ENCODE measurements at places on chromosomes 16 and 17.

DNA sequence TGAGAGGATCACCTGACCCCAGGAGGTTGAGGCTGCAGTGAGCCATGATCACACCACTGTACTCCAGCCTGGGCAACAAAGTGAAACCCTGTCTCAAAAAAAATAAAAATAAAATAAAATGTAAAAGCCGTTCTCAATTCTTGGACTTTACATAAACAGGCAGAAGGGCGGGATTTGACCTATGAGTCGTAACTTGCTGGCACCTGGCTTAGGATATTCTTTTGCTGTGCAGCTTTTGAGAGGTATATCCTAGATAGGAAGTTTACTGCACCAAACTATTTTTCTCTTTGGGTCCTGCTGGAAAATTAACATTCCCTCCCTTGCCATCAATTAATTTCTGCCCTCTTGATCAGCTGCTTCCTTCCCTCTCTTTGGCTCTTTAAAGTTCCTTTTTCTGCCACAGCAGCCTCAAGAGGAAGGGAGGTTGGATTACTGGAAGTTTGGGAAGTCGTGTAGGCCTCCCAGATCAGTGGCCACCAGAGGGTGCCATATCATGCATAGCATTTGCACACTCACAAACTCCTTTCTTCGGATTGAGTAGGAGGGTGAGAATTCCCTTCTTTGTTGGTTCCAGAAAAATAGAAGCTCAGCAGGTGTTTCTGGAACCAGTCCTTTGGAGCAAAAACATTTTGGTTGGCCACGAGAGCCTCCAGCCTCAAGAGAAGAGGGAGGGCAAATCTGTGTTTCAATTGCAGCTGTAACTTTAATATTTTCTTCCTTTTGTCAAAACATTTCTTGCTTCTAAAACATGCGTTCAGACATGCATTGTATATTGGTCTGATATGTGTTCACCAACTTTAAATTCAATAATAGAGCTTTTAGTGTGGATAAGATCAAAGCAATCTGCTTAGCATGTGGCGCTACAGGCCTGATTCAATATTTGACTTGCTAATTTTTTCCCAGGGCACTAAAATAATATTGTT is 147.3 kb downstream of the CCDC182 start:
- no peak for DNase-seq

DNA sequence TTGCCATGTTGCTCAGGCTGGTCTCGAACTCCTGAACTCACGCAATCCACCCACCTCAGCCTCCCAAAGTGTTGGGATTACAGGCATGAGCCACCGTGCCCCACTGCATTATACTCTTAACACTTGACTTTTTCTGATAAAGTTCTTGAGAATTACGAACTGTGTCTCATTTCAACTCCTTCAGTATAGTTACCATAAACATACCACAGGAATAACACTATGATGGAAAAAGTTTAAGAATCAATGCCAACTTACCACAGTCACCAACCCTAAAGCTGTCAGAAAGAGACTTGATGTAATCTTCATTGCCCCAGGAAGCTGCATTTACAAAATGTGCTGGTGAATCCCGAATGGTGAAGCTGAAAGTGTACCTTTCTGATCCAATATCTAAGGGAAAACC is 10.2 kb downstream of the MEIOB start:
- DNase-seq, result no peak

DNA sequence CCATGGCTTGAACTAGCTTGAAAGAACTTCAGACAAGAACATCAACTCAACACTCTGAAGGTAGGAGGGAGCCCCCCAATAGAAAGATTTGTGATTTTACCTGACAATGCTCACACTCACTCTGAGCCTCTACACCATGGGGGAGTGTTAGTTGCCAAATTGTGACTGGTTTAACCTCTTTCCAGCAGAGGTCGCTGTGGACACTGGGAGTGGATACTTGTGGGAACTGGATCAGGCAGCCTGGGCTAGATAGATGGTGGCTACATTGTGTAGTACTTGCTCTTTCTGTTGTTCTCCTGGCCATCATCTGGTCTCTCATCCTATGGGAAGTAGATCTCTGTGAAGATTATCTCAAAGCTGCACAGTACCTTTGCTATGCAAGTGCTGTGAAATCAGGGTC is 2.9 kb downstream of the SMPD3 start:
- no peak for DNase-seq

- no peak for DNase-seq
Measured at GRCh38 chr17:48047113-48047740, 932 bp upstream of the NFE2L1 start.

GRCh38 chr16:89174877-89175276 is 3.3 kb downstream of the CDH15 start:
- no peak for DNase-seq

- DNase-seq, result no peak
Measured at GRCh38 chr16:88922114-88922825, 54.7 kb downstream of the CBFA2T3 start.

GRCh38 chr17:8965394-8966168 is at the start of gene PIK3R5:
PIK3R5 (minus strand) TSS chr17:8965707; CDS start chr17:8911494, 54,213 bp downstream.
- peak; percentile 69 for DNase-seq

DNA sequence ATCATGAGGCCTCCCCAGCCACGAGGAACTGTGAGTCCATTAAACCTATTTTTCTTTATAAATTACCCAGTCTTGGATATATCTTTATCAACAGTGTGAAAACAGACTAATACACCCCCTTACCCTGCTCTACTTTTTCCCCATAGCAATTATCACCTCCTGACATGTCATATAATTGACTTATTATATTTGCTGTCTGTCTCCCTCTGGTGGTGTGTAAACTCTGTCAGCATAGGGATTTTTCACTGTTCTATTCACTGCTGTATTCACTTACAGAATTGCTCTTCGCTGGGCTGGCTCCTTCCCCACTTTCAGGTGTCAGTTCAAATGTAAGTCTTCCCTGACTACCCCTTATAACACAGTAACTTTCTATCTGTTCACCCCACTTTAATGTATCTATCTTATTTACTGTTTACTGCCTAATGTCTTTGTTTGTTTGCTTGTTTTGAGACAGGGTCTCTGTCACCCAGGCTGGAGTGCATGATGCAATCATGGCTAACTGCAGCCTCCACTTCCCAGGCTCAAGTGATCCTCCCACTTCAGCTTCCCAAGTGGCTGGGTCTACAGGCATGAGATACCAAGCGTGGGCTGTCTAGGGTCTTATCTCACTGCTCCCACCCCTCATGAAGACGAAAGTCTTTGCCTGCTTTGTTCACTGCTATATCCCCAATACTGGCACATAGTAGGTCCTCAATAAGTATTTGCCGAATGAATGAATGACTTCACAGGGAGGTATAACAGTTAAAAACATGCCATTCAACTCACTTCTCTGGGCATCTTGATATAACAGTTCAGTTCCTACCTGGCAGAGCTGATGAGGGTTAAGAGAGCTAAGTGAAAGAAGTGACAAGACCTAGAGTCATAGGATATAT is 52.4 kb upstream of the CDH3 start:
- no peak for DNase-seq

DNA sequence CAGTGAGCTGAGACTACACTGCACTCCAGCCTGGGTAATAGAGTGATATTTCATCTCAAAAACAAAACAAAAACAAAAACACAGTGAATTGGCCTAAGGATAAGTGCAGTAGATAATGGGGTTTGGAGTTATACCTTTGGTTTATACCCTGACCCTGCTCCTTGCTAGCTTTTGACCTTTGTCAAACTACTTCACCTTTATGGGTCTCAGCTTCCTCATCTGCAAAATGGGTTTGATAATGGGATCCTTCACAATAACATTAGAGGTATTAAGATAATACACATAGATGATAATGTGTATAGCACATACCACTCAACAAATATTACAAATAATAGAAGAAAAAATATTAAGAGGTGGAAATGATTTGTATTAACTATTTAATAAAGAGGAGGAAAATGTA is 85.9 kb downstream of the STXBP4 start:
- no peak for DNase-seq

DNA sequence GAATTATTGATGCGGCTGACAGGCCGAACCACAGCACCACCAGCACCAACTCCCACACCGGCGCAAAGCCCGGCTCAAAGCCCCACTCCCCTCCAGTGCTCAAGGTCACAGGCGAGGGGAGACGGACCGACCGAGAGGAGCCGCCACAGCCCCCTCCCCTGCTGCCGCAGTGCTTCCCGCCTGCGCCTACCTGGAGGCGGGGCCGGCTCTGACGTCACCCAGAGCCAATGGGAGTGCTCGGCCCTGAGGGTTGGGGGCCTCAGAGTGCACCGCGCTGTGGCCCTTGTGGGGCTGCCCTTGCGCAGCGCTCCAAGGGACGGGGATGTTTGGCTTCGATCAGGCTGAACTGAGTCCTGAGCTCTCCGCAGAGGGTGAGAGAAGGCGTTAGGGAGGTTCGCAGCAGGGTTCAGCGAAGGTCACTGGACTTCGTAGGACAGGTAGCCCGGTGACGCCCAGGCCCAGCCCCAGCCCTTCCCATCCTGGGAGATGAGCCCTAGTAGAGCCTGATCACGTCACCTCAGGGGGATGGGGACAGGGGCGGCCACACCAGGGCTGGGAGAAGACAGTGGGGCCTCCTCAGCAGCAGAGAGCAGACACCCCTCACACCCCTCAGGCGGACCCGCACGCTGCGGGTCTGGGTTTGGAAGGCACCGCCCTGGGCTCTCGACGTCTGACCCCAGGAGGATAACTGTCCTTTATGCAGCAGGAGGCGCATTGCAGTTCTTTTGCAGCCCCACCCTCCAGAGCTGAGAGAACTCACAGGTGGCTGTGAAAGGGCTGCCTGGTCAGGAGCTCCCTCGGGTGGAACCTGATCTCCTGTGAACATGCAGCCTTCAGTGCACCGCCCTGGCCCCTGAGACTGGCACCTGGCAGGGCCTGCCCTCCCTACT is 1.5 kb downstream of the NDRG4 start:
- DNase-seq, result no peak

- DNase-seq, result no peak
Measured at GRCh38 chr17:14605267-14605599, 304.4 kb downstream of the HS3ST3B1 start.

GRCh38 chr16:81718637-81719036 is 60.5 kb upstream of the PLCG2 start:
- no peak for DNase-seq

GRCh38 chr17:33137426-33137825 is 145.8 kb downstream of the SPACA3 start:
- no peak for DNase-seq

DNA sequence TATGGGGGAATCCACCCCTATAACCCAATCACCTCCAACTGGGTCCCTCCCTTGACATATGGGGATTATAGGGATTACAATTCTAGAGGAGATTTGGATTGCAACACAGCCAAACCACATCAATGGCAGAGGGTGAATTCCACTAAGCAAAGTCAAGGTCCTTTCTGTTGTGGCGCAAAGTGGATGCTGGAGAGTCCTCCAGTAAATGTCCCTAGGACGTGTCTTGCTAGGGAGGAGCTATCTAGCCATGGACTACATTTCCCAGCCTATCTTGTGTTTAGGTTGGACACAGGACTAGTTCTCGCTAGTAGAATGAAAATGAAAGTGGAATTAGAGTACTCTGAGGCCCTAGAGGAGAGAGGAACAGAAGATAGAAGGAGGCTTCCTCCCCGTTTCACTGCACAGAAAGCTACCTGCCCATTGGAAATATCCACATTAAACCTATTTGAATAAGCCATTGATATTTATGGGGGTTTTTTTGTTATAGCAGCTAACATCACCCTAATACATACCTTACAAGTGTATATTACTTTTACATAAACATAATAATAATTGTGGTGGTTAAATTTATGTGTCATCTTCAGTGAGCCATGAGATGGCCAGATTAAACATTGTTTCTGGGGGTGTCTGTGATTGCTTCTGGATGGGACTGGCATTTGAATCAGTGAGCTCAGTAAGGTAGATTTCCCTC is 56.7 kb upstream of the ERCC4 start:
- no peak for DNase-seq

GRCh38 chr17:48596735-48597527 is 3.4 kb upstream of the HOXB5 start:
- no peak for DNase-seq

- no peak for DNase-seq
Measured at GRCh38 chr16:83046664-83047063, 419.9 kb downstream of the CDH13 start.

GRCh38 chr17:37283414-37283961 is 92.3 kb upstream of the C17orf78 start:
- no peak for DNase-seq
